ENCODE measurements at places on chromosomes 11 and 22.

DNA sequence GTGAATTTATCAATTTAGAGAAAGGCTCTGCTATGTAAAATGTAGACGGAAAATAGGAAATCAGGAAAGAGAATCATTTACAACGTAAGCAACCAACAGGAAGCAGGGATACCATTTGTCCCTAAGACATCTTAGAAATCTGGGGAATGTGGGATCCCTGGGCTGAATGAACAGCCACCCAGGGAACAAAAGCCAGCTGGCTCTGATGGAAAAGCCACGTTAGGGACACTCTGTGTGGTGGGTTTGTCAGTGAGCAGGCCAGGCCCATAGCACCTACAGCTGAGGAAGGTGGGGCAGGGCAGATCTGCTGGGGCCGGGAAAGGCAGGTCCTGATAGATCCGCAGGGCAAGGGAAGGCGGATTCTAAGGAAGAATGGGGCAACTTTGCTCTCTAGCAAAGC, 87.1 kb upstream of the CSNK2A3 start:
- no peak for DNase-seq

GRCh38 chr22:32486656-32487390, 12.2 kb downstream of the FBXO7 start:
- DNase-seq, result no peak

DNA sequence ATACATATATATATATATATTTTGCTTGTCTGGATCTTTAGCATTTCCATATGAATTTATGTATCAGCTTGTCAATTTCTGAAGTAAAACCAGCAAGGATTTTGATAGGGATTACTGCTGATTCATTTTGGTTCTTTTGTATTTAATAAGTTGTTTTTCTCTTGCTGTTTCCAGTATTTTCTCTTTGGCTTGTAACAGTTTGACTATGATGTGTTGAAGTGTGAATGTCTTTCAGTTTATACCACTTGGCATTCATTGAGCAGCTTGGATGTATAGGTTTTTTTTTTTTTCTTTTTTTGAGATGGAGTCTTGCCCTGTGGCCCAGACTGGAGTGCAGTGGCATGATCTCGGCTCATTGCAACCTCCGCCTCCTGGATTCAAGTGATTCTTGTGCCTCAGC, 12.4 kb downstream of the LDHAL6A start:
- DNase-seq, result no peak

DNA sequence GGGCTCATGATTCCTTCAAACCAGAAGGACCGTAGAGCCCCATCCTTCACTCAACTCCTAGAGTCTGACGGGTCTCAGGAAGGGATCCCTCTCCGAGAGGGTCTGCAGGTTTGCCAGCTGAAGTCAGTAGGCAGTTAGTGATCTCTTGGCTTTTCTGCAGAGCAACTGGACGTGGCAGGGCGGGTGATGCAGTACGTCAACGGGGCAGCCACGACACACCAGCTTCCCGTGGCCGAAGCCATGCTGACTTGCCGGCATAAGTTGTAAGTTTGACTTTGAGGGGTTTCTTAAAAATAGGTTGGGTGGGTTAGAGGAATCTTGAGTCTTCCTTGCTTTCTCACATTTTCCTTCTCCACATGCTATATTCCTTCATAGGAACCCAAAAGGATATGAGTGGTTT, 33.3 kb upstream of the RAB1B start:
- DNase-seq, result no peak

DNA sequence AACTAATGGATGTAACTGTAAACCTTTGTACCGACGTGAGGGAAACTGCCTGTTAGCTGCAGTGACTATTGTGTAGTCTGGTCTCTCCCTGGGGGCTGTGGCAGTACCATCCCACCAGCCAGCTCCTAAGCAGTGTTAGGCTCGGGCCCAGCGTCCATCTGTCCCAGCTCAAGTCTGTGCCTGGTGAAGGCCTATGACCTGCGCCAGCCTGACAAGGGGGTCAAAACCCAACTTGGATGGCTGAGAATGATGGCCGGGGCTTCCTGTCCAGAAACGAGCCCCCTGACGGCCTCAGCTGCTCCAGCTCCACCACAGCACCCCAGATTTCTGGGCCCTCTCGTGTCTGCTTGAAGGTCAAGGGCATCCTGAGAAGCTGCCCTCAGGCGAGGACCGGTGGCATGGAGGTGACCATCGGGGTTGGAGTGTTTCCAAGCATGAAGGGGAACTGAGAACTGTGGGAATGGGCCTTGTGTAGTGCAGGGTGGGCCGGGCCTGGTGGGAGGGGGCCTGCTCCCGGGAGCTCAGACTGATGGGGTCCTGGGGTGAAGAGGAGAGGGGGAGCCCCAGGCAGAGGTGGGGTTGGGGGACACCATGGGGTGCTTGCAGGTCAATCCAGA, 14.3 kb upstream of the SPI1 start:
- no peak for DNase-seq

GRCh38 chr11:225734-226453, 10.2 kb downstream of the SIRT3 start:
- peak; percentile 39 for DNase-seq

DNA sequence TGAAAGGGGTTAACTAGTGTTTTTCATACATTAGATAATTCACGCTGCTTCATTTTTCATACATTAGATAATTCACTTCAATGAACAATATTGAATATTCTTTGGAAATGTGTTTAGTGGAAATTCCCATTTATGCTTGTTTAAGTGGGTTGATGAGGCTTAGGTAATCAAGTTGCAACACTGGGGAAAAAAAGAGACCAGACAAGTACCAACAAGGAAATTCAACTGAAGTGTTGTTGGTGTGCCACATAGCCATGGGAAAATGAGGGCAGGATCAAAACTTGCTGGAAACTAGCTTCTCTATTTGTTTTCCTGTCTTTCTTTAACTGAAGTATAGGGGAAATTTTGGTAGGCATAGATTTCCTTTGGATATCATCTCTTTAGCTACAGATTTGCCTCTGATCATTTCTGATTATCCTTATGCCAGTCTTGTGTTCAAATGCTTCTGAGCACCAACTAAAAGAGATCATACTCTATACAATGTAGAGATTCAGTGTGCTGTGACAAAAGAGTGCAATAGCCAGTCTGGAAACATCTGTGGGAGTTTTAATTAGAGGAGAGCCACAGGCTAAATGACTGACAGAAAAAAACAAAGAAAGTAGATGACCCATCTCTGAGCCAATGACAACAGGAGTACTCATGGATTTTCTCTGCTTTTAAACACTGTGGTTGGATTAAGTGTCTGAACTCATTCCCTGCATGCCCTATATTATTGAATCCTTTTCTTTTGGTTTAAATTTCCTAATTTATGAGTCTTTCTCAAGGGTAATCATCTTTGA, 67.6 kb upstream of the CTSC start:
- DNase-seq, result no peak

DNA sequence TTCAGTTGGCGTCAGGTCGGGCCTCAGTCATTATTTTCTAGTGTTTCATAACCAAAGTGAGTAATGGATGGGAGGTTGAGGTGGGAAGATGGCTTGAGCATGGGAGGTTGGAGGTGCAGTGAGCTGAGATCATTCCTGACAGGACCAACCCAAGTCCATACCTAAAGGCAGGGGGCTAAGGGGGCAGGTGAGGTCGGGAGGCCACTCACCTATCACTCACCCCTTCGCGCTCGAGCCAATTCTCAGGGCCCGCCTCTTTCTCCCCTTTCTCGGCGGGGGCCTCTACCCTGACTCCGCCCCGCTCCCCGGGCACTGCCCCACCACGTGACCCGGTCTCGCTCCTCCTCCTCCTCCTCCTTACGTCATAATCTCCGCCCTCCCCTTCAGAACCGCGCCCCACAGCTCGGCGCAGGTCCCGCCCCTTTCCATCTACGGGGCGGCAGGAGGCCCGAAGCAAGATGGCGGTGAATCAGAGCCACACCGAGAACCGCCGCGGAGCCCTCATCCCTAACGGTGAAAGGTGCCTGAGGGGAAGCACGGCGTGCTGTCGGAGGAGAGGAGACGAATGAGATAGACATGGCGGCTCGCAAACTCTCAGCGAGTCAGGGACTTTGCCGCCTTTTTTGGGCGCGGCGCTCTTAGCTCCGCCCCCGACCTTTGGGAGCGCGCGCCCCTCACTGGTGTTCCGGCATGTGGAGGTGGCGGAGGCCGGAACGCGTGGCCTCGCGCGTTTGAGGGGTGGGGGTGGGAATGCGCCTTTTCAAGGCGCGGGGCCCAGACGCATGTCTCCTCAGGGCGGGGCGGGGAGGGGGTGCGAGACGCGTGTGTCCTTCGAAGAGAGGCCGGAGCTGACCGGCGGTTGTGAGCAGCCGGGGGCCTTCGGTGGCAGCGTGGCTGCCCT, at the start of gene WBP2NL:
TSS of gene WBP2NL (plus strand) at position 428 of the 901 bp plus-strand sequence. CDS start at position 459, 31 bp downstream.
- peak; percentile 70 for DNase-seq

DNA sequence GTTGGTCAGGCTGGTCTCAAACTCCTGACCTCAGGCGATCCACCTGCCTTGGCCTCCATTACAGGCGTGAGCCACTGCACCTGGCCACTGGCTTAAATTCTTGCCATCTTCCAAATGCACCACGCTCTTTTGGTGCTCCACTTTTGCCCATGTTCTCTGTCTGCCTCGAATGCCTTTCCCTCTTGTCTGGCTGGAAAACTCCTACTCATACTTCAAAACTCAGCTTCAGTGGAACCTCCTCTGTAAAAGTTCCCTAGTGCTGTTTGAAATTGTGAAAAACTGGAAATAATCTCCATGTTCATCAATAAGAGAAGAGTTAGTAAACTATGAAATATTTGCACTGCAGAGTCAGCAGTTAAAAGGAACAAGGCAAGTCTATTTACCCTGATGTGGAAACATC, 11.5 kb downstream of the VWCE start:
- no peak for DNase-seq

DNA sequence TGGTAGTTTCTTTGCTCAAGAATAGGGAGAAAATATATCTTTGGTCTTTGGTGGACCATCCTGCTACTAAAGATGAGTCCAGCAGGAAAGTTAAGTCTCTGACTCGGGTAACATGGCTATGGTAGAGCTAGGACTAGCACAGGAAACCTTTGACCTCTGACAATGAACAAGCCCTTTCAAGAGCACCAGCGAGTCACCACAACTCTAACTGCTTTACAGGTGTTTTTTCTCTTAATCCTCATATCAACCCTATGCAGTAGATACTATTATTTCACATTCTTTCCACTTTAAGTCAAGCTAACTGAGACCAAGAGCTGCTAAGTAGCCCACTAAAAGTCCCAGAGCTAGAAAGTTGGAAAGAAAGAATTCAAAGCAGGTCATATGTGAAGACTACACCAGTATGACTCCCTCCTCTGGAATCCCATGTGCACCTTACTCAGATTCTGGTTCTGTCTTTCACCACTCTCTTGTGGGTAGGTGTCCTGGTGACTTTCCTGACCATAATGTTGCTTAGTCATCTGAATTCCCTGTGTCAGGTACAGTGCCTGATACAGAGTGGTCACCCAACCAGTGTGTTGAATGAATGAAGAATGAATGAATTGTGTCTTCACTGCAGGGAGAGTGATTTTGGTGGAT, 53.8 kb upstream of the ME3 start:
- no peak for DNase-seq

- no peak for DNase-seq
Measured at GRCh38 chr11:68641880-68642279, 42.5 kb upstream of the GAL start.

- DNase-seq, result no peak
Measured at GRCh38 chr11:16825101-16825500, 86.7 kb downstream of the C11orf58 start.

DNA sequence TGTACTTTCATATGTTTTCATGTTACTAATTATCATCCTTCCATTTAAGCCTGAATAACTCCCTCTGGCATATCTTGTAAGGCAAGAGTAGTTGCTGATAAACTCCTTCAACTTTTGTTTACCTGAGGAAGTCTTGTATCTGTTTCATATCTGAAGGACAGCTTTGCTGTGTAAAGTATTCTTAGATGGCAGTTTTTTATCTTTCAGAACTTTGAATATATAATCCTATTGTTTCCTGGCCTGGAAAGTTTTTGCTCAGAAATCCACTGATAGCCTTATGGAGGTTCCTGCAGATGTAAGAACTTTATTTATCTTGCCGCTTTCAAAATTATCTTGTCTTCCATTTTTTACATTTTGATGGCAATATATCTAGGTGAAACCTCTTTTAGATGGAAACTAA, 69.1 kb downstream of the KCNQ1OT1 start:
- no peak for DNase-seq

- no peak for DNase-seq
Measured at GRCh38 chr11:7514099-7514591, 346 bp downstream of the PPFIBP2 start.

DNA sequence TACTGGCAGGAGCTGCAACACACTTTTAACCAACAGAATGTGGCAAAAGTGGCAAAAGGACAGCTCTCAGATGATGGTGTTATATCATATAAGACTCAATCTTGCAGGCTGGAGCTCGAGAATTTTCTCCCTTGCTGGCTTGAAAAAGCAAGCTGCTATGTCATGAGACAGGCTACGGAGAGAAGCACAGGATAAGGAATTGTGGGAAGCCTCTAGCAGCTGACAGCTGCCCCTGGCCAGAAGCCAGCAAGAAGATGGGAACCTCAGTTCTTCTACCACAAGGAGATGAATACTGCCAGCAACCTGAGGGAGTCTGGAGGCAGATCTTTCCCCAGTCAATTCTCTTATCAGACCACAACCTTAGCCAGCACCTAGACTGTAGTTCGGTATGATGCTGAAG, 24.6 kb downstream of the FXYD6 start:
- DNase-seq, result no peak

- DNase-seq, result peak; percentile 49
Measured at GRCh38 chr11:95920460-95921105, 3.3 kb downstream of the MTMR2 start.

GRCh38 chr11:34588023-34588422, 32.9 kb upstream of the EHF start:
- no peak for DNase-seq

DNA sequence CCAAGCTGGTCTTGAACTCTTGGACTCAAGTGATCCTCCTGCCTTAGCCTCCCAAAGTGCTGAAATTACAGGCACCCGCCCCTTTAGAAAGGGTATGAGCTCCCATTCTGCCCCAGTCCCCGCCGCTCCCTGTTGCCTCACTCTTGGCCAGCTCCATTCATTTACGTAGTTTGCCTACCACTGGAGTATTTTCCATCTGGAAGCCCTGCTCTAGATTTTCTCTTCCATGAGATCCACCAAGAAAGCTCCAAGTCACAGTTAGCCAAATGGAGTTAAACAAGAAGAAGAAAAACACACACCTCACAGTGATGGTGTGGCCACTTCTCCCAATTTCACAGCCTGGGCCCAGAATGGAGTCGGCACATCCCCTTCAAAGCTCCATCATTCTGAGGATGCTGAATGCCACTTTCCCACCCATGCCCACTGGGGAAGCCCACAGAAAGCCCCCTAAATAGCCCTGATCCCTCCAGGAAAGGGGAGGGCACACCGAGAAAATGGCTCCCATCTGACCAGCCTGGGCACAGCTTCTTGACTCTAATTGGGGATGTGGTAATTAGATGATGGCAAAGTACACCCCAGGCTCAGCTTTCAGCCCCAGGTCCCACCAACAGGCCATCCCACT, 381.2 kb downstream of the MN1 start:
- peak; percentile 43 for DNase-seq
